ENCODE measurements at places on chromosomes 7 and 10.
A peak's percentile ranks its signal among the peaks of the same experiment; 100 is the strongest.

DNA sequence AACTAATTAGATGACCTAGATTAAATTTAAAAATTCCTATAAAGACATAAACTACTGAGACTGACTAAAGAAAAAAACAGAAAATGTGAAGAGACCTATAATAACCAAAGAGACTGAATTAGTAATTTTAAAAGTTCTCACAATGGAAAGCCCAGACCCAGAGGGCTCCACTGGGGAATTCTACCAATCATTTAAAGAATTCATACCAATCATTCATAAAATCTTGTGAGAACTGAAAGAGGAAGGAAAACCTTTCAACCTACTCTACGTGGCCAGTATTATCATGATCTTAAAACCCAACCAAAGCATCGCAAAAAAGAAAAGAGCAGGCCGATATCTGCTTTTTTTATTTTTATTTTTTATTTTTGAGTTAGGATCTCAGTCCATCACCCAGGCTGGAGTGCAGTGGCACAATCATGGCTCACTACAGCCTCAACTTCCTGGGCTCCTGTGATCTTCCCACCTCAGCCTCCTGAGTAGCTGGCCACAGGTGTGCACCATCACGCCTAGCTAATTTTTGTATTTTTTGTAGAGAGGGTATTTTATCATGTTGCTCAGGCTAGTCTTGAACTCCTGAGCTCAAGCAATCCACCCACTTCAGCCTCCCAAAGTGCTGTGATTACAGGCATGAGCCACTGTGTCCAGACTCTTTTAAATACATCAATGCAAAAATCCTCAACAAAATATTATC, 48.6 kb downstream of the DGKI start:
- no peak for DNase-seq

DNA sequence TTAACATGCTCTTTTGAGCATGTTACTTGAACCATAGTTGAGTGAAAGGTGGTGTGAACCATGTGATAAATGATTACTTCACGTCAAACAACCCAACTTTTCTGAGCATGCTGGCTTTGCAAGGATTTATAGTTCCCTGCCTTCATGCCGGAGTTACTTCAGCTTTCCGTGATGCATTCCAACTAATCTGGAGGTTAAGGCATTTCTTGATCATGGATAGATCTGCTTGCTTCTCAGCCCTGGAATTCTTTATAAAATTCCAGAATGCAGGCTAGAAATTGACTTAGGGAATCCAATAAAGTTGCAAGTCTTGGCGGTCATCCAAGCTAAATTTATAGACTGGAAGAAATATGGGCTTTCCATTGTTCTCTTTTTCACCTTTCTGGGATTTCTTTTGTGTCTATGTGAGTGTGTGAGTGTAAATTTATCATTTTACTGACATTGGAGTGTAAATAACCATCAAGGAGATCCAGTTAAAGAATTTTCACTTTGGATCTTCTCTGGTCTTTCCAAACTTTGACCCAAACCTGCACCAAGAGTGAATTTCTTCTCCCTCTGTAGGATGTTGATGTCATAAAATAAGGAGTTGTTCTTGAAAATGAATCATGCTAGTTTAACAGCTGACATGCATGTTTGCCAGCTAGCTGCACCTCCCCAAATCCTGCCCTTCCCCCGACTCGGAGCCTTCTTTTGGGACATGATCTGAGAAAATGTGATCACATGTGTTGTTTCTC, 289.0 kb downstream of the TWIST1 start:
- DNase-seq, result no peak

DNA sequence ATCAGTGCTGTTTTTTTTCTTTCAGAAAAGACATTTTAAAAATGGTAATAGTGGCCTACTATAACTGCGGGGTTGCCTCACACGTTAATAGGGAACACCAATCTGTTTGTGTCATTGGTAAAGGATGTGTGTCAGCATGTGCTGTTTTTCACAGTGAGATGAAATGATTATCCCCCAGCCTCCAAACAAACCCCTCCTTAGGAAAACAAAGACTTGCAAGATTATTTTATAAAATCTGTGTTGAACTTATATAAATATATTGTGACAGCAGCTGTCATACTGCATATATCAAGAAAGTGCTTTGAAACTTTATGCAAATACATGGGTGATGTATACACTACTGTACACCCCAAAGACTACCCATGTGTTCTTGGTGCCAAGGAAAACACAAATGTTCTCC, 125.8 kb downstream of the BMPER start:
- DNase-seq, result no peak

DNA sequence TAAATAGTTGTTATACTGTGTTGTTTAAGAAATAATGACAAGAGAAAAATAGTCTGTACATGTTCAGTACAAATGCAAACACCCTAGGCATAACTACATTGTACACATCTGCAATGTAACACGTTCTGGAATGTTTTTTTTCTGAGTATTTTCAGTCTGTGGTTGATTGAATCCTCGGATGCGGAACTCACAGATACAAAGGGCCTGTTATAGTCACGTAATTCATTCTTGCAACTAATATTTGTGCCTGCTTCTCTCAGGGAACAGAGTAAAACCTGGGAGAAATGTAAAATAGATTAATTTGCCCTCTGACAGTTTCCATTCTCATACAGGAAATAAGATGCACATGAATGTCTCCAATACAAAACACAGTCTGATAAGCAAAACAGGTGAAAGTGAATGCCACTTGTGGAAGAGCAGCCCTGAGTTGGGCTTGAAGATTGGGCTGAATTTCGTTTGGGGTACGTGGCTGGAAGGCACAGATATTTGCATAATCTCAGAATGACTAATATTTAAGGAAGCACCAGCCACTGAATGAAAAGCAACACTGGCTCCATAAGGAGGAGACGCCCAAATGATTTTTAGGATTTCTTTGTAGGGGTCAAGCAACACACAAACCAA, 19.1 kb downstream of the DENND2A start:
- DNase-seq, result no peak

- DNase-seq, result no peak
Observed at GRCh38 chr10:126857178-126857806, 47.9 kb upstream of the DOCK1 start.

DNA sequence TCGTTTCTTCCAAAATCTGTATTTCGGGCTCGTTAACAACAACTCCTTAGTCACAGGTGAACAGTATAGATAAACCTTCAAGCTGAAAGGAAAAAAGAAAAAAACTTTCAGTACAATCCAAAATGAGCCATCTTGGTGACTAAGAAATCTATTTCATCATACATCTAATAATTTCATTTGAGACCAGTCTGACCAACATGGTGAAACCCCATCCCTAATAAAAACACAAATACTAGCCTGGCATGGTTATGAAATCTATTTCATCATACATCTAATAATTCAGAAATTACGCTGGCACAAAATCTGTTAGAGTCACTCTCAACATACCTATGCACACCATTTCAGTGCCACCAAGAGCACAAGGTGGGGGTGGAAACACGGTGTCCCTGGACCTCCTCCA, 8.8 kb downstream of the DCLRE1C start:
- no peak for DNase-seq

DNA sequence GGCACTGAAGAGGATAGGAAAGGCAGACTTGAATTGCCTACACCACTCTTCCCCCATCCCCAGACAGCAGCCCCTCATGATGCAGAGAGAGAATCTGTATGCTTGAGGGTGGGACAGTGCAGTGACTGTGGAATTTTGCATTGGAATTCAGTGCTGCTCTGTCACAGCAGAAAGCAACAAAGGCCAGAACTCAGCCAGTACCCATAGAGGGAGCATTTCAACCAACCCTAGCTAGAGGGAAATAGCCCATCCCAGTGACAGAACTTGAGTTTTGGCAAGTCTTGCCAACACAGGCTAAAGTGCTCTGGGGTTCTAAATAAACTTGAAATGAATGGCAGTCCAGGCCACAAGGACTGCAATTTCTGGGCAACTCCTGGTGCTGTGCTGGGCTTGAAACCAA, 80.4 kb downstream of the TES start:
- DNase-seq, result no peak

GRCh38 chr7:48421357-48421756, 250.1 kb downstream of the ABCA13 start:
- DNase-seq, result peak; percentile 81

DNA sequence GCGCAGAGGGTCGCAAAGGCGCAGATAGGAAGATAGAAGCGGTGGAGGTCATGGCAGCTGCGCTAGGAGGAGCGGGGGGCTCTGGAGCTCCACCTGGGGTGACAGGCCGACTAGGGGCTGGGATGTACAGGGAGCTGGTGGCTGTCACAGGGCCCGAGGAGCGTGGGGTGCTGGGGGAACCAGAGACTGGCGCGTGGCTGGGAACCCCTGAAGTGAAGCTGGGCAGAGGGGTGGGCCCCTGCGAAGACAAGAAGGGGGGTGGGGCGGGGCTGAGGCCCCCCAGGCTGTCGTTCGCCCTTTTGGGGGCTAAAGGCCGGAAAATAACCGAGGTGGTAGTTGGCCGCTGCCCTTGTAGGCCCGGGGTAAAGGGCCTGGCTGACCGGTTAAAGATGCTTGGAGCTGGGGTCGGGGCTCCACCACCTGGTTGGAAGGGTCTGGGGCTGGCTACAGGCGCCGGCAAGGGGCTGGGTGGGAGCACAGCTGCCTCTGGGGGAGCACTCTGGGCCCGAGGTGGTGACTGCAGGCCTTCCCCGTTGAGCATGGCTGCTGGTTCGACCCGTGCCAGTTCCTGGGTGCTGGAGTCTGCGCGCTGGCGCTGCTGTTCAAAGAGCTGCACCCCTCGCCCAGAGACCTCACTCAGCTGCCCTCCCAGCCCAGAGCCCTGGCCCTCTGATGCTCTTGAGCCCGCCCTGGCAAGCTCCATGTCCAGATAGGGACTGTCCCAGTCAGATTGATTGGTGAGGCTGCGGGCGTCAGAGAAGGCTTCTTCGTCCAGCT, 6.8 kb upstream of the MYOZ1 start:
- no peak for DNase-seq

DNA sequence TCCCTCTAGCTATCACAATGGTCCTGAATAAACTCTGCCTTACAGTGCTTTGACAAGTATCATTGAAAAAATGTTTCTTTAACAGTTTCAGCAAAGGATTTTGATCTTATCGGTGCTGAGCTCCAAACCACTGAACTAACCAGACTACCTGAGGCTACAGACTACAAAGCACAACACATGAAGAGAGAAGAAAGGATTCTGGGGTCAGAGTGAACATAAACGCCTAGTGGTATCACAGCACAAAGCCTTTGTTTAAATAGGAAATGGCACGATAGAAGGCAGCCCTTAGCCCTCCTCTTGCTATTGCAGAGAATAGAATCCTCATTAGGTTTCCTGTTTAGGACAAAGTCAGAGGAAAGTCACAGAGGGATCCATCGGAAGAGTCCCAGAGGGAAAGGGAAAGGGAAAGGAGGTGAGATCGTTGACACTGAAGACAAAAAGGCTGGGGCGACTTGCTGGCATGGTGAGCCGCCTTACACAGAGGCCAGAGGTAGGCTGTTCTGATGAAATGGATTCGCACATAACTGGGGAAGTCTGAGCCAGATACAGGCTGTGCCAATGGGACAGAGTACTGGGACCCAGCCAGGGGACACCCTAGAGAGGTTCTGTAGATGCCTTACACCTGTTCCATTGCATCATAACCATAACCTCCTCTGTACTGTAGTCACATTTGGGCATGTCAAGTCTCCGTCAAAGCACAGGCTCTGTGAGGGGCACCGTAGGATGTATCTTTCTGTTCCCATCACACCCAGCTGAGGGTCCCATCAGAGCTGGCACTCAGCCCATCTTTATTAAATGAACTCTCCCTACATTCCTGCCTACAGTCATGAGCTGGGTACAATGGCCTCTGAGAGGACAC, 71.5 kb downstream of the XPNPEP1 start:
- no peak for DNase-seq

DNA sequence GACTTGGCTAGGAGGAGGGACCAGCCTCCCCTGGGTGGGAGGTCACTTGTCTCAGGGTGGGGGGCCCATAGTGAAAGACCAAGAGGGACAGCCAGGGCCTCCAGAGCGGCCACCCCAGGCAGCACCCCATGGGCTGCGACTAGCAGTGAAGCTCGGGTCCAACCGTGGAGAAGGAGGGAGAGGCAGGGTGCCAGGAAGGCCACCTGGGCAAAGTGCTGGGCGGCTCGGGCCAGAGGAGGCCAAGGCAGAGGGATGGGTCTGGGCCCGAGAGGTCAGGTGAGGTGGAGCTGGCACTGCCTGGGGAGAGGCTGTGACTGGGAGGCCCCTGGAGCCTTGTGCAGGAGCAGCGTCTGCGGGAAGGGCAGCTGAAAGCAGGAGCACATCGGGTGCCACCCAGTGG, 41.8 kb downstream of the CLRN3 start:
- no peak for DNase-seq

GRCh38 chr7:132619967-132620366, 43.7 kb upstream of the PLXNA4 start:
- no peak for DNase-seq

GRCh38 chr10:28906011-28906411, 228.7 kb downstream of the BAMBI start:
- DNase-seq, result no peak

DNA sequence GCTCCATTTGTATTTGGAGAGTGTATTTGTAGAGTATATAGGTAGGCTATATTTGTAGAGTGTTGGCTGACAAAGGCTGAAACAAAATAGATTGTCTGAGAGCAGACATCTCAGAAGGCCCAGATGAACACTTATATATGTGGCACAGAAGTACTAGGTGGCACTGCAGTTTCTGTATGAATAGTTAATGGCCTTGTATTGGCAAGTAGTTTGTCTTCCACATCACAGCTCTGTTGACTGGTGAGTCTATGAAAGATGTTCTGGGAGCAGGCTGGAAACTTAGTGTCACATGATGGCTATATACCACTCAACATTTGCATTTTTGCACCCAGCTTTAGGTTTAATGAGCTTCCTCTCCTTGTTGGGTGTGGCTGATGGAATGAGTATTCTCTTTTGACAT, 51.9 kb downstream of the CCNY start:
- no peak for DNase-seq

GRCh38 chr10:16915300-16915699, 98.1 kb upstream of the RSU1 start:
- no peak for DNase-seq

DNA sequence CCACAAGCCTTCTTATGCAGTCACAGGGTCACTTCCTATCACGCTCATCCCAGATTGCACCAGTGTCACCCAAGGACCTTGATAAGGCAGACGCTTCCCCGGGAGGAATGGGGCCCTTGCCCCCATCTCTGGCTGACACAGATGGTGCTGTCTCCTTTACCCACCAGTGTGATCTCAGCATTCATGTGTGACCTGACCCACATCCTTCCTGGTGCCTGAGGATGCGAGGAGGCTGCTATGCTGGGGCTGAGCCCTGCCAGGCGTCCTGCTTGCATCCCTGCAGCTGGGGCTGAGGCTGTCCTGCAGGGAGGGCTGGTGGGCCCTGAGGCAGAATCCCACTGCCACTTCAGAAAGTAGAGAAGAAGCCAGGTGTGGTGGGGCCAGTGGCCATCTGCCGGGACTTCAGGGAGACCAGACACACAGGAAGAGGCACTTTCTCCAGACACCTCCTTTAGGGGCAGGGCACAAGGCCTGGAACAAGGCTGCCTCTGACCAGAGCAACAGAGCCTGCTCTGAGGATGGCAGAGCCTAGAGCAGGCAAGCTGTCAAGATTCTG, 35.3 kb downstream of the RASGEF1A start:
- no peak for DNase-seq

DNA sequence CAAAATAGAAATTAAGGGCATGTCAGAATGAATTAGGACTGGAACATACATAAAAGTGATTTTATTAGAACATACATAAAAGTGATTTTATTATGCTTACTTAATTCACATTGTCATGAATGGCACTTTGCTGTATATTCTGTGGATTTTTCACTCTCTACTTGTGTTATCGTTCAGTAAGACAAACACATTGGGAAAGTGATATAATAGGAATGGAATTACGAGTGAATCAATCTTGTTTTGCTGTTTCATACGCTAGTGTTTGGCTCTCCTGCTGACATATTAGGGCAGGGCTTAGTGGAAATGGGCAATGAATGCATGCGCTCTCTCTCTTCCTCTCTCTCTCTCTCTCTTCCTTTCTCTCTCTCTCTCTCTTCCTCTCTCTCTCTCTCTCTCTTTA, 561.1 kb downstream of the ACTR3B start:
- no peak for DNase-seq

Data from H4 (cell line).